ENCODE measurements at places on chromosomes 1 and 21. TPM values are rescaled to one million over a fixed set of nuclear protein-coding genes. Genes with fewer than 3 reads are reported as not detected.

DNA sequence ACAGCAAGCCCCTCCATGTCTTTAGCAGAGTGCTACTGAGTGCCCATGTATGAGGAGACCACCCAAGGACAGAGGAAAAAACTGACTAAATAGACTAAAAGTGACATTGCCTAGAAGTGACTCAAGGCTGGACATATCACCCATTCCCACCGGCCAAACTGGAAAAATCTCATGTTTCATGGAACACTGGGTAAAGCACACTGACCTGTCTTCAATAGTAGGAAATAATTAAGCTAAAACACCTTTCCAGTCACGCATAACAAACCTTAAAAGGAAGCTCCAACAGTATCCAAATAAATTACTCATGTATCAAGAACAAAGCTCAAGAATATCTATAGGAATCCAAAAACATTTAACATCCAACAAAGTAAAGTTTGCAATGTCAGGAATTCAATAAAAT, 120.4 kb downstream of the SNX7 start:
- no peaks in the 10 kb centered on the region for H3K27me3 ChIP-seq
- no peak overlapping the region for H3K27ac ChIP-seq
- no peaks in the 10 kb centered on the region for H3K4me1 ChIP-seq
- no peak overlapping the region for H3K4me3 ChIP-seq
- no peak for DNase-seq
- H3K36me3 ChIP-seq, result no peaks in the 10 kb centered on the region

- no peaks in the 10 kb centered on the region for H3K36me3 ChIP-seq
- no peak overlapping the region for H3K27ac ChIP-seq
- no peak overlapping the region for H3K4me3 ChIP-seq
- H3K4me1 ChIP-seq, result no peaks in the 10 kb centered on the region
- no peaks in the 10 kb centered on the region for H3K27me3 ChIP-seq
Observed at GRCh38 chr1:71770121-71770520, 512.2 kb downstream of the NEGR1 start.

- no peak overlapping the region for H3K4me3 ChIP-seq
- no peak for DNase-seq
- no peaks in the 10 kb centered on the region for H3K36me3 ChIP-seq
- H3K27me3 ChIP-seq, result no peaks in the 10 kb centered on the region
Observed at GRCh38 chr21:16532840-16533239, 803.1 kb downstream of the USP25 start.

GRCh38 chr21:41107602-41108001, 60.4 kb upstream of the BACE2 start:
- H3K27me3 ChIP-seq, result no peaks in the 10 kb centered on the region
- H3K4me1 ChIP-seq, result no peaks in the 10 kb centered on the region
- H3K36me3 ChIP-seq, result no peaks in the 10 kb centered on the region
- no peak for DNase-seq
- H3K4me3 ChIP-seq, result no peak overlapping the region

- no peaks in the 10 kb centered on the region for H3K27me3 ChIP-seq
- no peaks in the 10 kb centered on the region for H3K4me1 ChIP-seq
- H3K4me3 ChIP-seq, result no peak overlapping the region
Observed at GRCh38 chr1:177609953-177610352, 359.9 kb downstream of the SEC16B start.

- no peaks in the 10 kb centered on the region for H3K27me3 ChIP-seq
- no peak overlapping the region for H3K4me3 ChIP-seq
Observed at GRCh38 chr1:117512728-117513321, 93.0 kb upstream of the TENT5C start.

- no peak overlapping the region for H3K4me3 ChIP-seq
- H3K36me3 ChIP-seq, result no peaks in the 10 kb centered on the region
- no peaks in the 10 kb centered on the region for H3K4me1 ChIP-seq
- H3K27ac ChIP-seq, result no peak overlapping the region
Observed at GRCh38 chr1:247681288-247681897, 1.9 kb upstream of the OR13G1 start.

DNA sequence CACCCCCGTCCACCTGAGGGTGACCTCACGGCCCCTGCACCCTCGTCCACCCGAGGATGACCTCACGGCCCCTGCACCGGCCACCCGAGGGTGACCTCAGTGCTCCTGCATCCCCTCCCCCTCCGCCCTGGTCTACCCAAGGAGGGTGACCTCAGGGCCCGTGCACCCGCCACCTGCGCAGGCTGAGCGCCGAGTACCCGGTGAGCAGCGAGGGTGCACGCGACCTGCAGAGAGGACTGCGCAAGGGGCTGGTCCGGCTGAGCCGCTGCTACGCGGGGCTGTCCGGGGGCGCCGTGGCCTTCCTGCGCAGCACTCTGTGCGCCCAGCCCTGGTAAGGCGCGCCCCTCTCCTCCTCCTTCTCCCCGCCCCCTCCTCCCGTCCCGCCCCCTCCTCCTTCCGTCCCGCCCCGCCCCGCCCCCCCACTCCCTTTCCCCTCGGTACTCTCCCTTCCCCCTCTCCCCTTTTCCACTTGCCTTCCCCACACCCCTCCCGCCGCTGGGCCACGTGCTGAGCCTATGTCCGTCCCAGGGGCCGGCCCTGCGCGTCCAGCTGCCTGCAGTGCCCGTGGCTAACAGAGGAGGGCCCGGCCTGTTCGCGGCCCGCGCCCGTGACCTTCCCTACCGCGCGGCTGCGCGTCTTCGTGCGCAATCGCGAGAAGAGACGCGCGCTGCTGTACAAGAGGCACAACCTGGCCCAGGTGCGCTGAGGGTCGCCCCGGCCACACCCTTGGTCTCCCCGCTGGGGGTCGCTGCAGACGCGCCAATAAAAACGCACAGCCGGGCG, 28.4 kb downstream of the TRIM11 start:
- H3K36me3 ChIP-seq, result no peaks in the 10 kb centered on the region
- H3K27me3 ChIP-seq, result no peaks in the 10 kb centered on the region
- H3K4me3 ChIP-seq, result peak overlapping the region; percentile 68
- H3K27ac ChIP-seq, result no peak overlapping the region

GRCh38 chr21:31644643-31645042, 14.8 kb upstream of the SOD1 start:
- no peaks in the 10 kb centered on the region for H3K27me3 ChIP-seq
- no peak overlapping the region for H3K4me3 ChIP-seq
- peak overlapping the region; percentile 57 for H3K27ac ChIP-seq
- H3K4me1 ChIP-seq, result peaks cover 10% of the 10 kb centered on the region

DNA sequence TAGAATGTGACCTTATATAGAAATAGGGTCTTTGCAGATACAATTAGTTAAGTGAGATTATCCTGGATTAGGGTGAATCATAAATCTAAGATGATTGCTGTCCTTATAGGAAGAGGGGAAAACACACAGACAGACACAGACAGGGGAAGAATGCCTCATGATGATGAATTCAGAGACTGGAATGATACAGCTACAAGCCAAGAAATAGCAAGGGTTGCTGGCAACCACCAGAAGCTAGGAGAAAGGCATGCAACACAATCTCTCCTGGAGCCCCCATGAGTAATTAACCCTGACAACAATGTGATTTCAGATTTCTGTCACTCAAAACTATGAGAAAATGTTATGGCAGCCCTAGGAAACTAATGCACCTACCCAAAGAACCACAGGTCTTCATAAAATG, 19.1 kb upstream of the PPIH start:
- H3K4me1 ChIP-seq, result no peaks in the 10 kb centered on the region
- H3K27me3 ChIP-seq, result no peaks in the 10 kb centered on the region
- no peak for DNase-seq
- no peak overlapping the region for H3K27ac ChIP-seq
- H3K36me3 ChIP-seq, result no peaks in the 10 kb centered on the region

- H3K36me3 ChIP-seq, result peaks cover 54% of the 10 kb centered on the region
- H3K4me1 ChIP-seq, result peaks cover 38% of the 10 kb centered on the region
- H3K4me3 ChIP-seq, result no peak overlapping the region
- H3K27me3 ChIP-seq, result no peaks in the 10 kb centered on the region
- H3K27ac ChIP-seq, result no peak overlapping the region
Observed at GRCh38 chr1:43363283-43363934, 4.4 kb downstream of the ELOVL1 start.

GRCh38 chr1:40344597-40344996, 27.5 kb upstream of the COL9A2 start:
- H3K4me3 ChIP-seq, result no peak overlapping the region
- H3K4me1 ChIP-seq, result peaks cover 10% of the 10 kb centered on the region
- H3K27ac ChIP-seq, result no peak overlapping the region
- H3K36me3 ChIP-seq, result no peaks in the 10 kb centered on the region

DNA sequence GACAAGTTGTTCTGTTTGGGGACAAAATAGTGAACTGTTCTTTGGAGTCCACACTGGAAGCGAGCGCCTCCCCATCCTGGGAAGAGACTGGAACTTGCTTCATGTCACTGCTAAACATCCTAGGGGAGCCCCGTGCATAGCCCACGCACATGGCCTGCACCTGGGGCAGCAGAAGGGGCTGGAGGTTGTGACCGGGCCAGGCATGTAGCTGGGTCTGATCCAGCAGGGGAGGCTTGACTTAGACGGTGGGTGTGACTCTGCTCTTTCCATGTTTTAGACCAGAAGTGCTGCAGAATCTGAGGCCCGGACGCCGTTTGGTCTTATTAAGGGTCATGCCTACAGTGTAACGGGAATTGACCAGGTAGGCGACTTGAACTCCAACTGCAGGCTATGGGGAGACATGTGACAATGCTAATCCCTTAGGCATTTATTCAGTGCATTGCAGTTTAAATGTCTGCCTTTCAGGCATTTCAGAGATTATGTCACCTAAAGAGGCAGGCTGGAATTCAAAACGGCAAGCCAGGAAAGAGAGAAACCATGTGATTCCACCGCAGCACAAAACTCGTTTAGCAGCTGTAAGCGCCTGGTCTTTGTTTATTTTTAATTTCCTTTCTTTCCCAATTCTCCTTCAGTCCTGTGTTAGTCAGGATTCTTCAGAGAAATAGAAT, 21.8 kb downstream of the CAPN9 start:
- peak overlapping the region; percentile 58 for H3K27ac ChIP-seq
- no peak overlapping the region for H3K4me3 ChIP-seq
- peaks cover 9% of the 10 kb centered on the region for H3K4me1 ChIP-seq

- peak overlapping the region; percentile 34 for H3K27ac ChIP-seq
- H3K27me3 ChIP-seq, result no peaks in the 10 kb centered on the region
- H3K4me3 ChIP-seq, result peak overlapping the region; percentile 65
- no peak for DNase-seq
Observed at GRCh38 chr1:72280131-72280530, 2.2 kb downstream of the NEGR1 start.

- peak within 1 kb of the TSS; percentile 89 for H3K4me3 ChIP-seq
- H3K27me3 ChIP-seq, result no peaks in the 10 kb centered on the region
- H3K27ac ChIP-seq, result peak within 1 kb of the TSS; percentile 93
- H3K36me3 ChIP-seq, result peaks cover 18% of the 10 kb centered on the region
- peak; percentile 99 for DNase-seq
- H3K4me1 ChIP-seq, result peaks cover 35% of the 10 kb centered on the region
Observed at GRCh38 chr1:10398734-10399443, at the start of gene PGD. PGD (plus strand) TSS chr1:10399064; CDS start chr1:10399118, 54 bp downstream.

GRCh38 chr1:34984793-34985608, at the start of gene TMEM35B:
TMEM35B (minus strand) TSS chr1:34985347; CDS start chr1:34985305, 42 bp downstream.
- peak; percentile 89 for DNase-seq
- H3K4me3 ChIP-seq, result peak within 1 kb of the TSS; percentile 89
- peaks cover 36% of the 10 kb centered on the region for H3K4me1 ChIP-seq
- peak within 1 kb of the TSS; percentile 86 for H3K27ac ChIP-seq

DNA sequence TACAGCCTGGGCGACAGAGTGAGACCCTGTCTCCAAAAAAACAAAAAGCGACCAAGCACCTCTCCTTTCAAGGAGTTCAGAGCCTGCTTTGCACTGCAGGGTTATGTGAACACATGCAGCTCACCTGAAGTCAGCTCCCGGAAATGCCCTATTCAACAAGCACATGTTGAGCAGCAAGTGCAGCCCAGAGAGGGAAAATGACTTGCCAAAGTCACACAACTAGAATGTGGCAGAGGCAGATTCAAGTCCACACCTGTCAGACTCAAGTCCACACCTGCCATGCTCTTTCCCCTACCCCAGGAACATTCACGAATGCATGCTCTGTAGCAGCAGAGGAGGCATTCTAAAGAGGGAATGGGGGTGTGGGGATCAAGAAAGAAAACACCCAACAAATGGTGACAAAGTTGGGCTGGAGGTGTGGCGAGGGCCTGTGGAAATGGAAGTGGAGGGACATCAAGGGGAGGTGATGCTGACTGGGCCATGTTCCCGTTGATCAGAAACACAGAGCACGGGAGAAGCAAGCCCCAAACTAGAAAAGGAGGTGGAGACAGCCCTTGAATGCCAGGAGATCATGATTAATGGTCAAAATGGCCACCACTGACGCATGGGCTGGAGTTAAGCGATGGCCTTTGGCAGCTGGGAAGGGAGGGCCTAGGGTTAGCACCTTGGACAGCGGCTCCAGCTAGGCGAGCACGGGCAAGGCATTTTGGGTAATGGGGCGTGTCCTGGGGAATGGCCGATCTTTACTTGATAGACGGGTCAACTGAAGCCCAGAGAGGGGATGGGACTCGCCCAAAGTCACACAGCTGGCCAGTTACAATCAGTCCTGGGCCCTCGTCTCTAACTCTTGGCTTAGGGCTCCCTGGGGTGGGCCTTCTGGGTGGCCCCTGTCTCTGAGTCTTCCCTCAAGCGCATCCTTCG, 21.5 kb downstream of the RAP1GAP start:
- H3K4me3 ChIP-seq, result no peak overlapping the region
- peaks cover 3% of the 10 kb centered on the region for H3K27me3 ChIP-seq
- peaks cover 20% of the 10 kb centered on the region for H3K4me1 ChIP-seq

GRCh38 chr1:19921310-19921709, 2.1 kb downstream of the PLA2G2E start:
- H3K4me3 ChIP-seq, result no peak overlapping the region
- H3K27ac ChIP-seq, result no peak overlapping the region
- H3K27me3 ChIP-seq, result no peaks in the 10 kb centered on the region
- no peaks in the 10 kb centered on the region for H3K4me1 ChIP-seq
- DNase-seq, result no peak
- no peaks in the 10 kb centered on the region for H3K36me3 ChIP-seq

GRCh38 chr1:165717918-165718515, 19.7 kb upstream of the ALDH9A1 start:
- no peaks in the 10 kb centered on the region for H3K36me3 ChIP-seq
- H3K4me1 ChIP-seq, result peaks cover 4% of the 10 kb centered on the region
- H3K27ac ChIP-seq, result no peak overlapping the region
- H3K27me3 ChIP-seq, result no peaks in the 10 kb centered on the region
- DNase-seq, result peak; percentile 49
- no peak overlapping the region for H3K4me3 ChIP-seq

GRCh38 chr1:230301822-230302221, 124.3 kb downstream of the PGBD5 start:
- no peak overlapping the region for H3K27ac ChIP-seq
- no peak for DNase-seq

DNA sequence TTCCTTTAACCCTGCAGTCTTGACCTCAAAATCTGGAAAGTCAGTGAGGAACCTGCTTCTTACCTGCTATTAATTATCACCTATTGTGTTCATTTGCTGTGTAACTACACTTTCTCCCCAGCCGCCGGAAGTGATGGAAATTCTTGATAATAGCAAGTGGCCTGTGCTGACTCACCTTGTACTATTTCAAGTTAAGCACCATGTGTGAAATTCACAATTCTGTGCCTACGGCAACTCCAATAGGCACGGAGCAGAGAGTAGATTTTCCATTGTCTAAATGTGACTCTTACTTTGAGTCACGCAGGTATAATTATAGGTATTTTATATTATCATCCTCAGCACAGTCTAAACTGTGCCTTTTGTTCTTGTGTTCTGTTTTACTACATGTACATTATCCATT, 466.8 kb downstream of the KIF26B start:
- DNase-seq, result peak; percentile 74
- no peaks in the 10 kb centered on the region for H3K4me1 ChIP-seq
- H3K27me3 ChIP-seq, result no peaks in the 10 kb centered on the region
- no peak overlapping the region for H3K4me3 ChIP-seq

COA7 gene
- total RNA-seq, result 9.9 TPM

KLHDC8A gene
- 3.1 TPM for total RNA-seq

RGSL1 gene
- not detected for total RNA-seq

ESRRG gene
- total RNA-seq, result 59.3 TPM

EDARADD gene
- total RNA-seq, result 5.1 TPM

MROH9 gene
- total RNA-seq, result not detected

NCF2 gene
- total RNA-seq, result 3.6 TPM

HDGF gene
- 214 TPM for total RNA-seq

Data from stomach (tissue), 19 donors.